ENCODE measurements at places on chromosomes 13 and 19.

- peak; percentile 92 for DNase-seq
Measured at GRCh38 chr19:18436671-18437490, 1.1 kb downstream of the ISYNA1 start.

DNA sequence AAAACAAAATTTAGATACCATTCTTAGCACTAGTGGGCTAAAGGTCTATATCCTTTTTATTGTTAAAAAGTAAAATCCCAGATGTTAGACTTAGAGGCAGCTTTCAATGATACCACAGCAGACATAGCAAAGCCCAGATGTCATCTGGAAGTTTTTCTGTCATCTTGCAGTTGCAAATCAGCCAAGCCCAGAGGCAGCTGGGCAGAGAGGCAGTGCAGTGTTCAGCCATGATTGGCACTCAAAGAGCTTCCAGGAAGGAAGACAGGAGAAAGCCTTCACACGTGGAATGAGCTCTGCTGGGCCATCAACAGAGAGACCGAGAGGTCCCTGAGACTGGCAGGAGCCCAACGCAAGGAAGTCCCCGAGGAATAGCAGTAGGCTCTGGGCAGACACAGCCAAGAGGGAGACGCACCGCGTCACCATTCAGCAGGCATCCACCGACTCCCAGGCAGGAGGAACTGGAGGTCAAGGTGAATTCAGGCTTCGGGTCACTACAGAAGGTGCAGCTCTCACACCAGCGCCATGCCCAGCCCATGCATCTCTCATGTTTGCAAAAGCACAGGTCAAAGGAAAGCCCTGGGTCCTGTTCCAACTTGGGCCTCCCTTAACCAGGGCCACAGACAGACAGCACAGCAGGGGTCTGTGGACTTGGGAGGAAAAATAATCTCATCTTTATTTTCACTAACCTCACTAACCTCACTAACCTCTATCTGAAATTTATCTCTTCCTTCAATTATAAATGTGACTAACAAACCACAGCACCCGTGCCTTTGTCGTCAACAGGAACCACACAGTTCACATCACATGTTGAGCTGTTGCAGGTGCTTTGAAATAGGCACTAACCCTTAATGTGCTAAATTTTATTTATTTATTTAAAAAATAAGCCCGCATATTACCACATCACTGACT, 54.9 kb downstream of the TUBGCP3 start:
- no peak for DNase-seq

DNA sequence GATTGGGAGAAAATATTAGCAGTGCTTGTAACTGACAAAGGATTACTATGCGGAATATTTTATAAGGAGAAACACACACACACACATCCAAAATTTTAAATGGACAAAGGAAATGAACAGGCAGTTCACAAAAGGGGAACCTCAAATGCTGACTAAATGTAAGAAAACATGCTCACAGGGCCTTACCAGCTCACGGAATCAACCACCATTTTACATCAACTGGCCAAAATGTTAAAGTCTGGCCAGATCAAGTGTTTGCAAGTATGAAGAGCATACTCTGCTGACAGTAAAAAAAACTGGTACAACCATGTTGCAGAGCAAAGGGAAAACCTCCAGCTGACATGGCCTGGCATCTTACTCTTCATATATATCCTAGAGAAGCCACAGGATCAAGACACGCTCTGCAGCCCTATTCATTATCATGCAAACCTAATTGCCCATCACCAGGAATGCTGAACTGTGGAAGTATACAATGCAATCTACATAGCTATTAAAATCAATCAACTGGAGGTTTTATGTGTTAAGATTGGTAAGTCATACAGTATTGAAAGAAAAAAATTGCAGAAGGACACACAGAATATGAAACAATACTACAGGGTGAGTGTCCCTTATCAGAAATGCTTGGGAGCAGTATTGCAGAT, 124.4 kb downstream of the RNF17 start:
- no peak for DNase-seq

DNA sequence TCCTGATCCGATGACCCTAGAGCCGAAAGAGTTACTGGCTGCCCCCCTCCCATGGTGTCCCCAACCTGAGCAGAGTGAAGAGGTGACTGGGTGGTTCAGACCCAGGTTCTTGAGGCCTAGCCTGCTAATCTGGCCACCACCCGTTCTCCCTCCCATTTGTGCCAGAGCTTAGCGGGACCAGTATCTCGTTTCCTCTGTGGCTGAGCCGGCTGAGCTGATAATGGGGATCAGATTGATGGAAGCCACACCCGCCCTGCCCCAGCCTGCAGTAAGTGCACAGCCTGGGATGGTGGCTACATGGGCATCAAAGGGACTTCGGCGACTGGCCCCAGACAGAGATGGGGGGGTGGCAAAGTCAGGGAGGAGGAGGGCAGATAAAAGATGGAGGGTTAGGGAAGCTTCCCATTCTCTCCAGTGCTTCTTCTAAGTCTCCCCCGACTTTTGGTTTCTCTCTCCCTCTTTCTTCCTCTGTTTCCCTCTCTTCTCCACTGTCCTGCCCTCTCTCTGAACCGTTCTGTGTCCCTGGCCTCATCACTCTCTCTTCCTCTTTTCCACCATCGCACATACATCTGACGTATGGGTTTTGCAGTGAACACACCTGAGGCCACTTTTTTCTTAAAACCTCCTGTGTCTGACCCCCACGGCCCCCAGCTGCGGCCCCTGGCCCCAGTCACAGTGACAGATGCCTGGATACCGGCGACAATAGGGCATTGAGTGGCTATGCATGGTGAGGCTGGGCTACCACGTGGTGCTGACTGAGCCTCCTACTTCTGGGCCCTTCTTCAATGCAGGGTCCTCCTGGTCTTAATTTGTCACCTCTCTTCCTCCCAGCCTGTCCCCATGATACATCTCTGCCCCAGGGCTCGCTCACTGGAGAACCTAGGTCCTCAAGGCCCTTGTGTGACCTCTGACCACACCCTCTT, 2.4 kb downstream of the ELAVL3 start:
- DNase-seq = no peak

DNA sequence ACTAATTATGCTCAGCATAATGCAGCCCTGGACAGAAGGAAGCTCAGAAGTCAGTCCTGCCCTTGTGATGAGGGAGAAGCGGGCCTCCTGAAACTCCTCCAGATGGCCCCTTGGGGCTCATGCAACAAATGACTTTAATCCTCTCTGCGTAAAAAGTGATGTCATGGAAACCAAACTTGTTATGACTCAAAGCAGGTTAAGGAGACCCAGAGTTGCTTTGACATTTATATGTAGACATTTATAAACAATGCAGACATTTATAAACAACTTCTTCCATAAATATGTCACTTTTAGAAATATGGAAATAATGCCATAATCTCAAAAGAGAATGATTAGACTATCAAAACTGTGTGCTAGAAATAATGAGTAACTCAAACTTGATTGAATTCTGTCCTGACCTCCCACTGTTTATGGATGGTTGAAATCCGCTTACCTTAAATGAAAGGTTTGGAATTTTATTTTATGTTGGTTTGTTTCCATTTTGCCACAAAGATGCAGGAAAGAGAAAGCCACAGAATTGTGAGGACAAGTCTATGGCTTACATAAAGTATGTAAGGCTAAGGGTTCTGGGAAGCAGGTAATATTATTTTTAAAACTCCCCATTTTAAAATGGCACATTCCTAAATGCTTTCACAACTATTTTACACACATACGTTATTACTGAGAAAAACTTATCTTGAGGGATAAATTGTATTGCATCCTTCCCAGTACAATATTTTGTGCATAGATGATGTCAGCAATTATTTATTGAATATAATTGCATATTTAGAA, 73.7 kb downstream of the CYSLTR2 start:
- DNase-seq = no peak

- DNase-seq = no peak
Measured at GRCh38 chr19:19619181-19619848, 828 bp upstream of the PBX4 start.

GRCh38 chr13:51453959-51454703, 1.3 kb upstream of the INTS6 start:
- no peak for DNase-seq

- DNase-seq = no peak
Measured at GRCh38 chr13:105291987-105292386, 1243.5 kb downstream of the EFNB2 start.

DNA sequence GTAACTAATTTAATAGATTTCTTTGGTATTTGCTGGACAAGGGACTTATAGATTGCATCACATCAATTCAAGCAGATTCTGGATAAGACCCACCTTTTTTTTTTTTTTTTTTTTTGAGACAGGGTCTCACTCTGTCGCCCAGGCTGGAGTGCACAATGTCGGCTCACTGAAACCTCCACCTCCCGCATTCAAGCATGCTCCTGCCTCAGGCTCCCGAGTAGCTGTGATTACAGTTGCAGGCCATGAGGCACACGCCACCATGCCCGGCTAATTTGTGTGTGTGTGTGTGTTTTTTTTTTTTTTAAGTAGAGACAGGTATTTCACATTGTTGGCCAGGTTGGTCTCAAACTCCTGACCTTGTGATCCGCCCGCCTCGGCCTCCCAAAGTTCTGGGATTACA, 4.2 kb upstream of the PRODH2 start:
- no peak for DNase-seq

GRCh38 chr19:8505680-8506401, 3.4 kb upstream of the PRAM1 start:
- peak; percentile 94 for DNase-seq

DNA sequence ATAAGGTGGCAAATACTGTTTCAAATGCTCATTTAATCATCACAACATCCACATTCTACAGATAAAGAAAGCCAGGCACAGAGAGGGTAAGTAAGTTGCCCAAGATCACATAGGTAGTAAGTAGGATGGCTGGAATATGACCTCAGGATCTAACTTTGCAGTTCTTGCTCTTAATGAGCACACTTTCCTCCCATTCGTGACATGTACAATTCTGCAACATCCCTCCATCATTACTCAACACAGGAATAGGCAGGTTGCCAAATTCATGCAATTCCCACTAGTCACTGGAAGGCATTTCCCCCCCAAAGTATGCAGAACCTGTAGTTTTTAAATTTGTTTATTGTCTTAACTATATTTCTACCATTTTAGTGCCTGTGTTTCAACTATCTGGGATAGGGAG, 109.2 kb downstream of the OLFM4 start:
- no peak for DNase-seq

DNA sequence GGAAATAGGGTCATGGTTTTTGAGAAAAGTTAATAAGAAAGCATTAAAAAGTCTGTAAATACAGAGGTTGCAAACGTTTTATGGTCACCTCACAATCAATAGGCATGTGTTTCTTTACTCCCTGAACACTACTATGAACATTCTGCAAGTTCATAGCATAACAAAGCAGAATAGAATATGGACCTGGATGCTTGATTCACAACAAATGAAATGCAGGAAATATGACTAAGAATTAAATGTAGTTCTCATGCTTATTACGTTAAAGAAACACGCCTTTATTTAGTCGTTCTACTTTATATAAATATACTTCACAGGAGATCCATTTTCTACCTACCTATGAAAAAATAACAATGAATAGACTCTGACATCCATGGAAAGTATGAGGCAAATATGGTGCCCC, 344.0 kb downstream of the KCTD12 start:
- no peak for DNase-seq

DNA sequence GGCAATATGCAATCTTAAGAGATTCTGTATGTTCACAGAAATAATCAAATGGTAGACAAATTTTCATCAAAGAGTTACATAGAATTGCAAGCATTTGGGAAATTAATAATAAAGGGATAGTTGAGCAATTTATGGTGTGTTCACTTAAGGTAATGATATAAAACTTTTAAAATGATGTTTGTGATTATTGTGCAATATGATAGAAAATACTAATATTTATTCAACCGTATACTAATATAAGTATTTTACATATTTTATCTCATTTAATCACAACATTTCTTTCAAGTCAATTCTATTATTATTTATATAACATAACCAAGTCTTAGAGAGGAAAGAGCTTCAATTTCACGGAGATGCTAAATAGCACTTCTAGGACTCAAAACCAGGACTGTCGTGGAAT, 716.8 kb upstream of the MIR17HG start:
- no peak for DNase-seq

GRCh38 chr13:91405240-91405639, 6.8 kb downstream of the GPC5 start:
- no peak for DNase-seq

DNA sequence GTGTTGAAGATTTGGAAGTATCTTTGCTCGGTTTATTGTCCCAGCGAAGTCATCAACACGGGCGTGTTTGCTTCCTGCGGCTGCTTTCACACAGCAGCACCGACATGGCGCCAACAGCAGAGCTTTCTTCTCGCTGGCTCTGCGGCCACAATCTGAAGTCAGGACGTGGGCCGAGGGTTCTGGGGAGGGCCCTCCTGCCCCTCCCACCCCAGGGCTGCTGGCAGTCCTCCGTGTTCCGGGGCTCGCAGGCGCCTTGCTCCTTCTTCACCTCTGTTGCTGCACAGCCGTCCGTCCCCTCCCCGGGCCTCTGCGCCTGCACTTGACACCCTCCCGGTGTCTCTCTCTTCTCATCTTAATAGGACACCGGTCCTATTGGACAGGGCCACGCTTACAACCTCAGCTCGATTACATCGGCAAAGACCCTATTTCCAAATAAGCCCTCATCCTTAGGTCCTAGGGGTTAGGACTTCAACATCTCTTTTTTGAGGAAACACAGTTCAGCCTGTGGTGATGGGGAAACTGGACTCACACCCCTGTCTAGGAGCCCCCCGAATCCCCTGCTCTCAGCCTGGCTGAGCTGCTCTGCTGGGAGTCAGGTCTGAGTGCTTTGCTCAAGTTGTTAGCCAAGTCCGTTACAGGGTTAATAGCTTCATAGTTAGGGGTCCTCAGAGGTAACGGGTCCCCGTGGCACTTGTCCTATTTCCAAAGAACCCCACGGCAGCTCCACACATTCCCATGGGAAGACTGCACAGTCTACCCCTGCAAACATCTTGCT, 2.7 kb upstream of the TEX29 start:
- DNase-seq = no peak

DNA sequence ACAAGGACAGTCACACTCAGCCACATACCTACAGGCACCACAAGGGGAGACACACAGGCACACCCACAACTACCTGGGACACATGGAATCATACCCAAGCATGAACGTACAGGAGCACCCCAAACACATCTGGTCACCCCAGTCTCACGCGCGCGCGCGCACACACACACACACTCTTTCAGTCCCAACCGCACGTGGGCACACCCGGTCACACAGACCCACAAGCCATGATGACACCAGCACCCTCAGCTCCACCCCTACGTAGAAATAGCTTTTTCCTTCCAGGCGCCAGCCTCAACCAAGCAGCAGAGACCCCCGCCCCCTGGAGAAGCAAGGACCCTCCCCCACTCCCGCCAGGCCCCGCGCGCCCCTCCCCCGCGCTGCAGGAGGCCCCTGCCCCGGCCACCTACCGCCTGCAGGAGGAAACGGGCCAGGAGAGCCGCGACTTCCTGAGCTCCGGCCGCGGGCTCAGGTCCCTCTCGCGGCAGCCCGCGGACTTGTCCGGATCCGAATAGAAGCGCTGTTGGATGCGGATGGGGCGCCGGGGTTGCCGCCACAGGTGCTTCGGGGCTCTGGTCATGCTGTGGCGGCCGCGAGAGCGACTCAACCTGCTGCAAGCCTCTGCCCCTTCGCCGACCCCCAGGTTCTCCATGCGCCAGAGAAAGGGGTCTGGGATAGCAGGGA, 6.4 kb upstream of the PDE4C start:
- DNase-seq = peak; percentile 89

- DNase-seq = no peak
Measured at GRCh38 chr13:25707726-25708125, 336.0 kb downstream of the ATP8A2 start.

- no peak for DNase-seq
Measured at GRCh38 chr13:76894401-76895110, 8.4 kb upstream of the KCTD12 start.

Data from H1 (cell line).